ENCODE measurements at places on chromosomes 5 and 9.

DNA sequence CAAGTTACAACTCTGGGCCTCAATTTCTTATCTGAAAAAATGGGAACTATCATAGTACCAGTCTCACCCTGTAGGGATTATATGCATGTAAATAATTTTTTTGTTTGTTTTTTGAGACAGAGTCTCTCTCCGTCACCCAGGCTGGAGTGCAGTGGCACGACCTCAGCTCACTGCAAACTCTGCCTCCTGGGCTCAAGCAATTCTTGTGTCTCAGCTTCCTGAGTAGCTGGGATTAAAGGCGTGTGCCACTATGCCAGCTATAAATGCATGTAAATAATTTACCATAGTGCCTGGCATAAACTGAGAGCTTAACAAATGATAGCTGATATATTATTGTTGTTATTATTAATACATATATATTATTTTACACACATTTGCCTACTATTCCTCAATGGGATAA, 3.0 kb upstream of the ARHGAP26 start:
- DNase-seq = no peak

GRCh38 chr9:72789885-72790284, 163.0 kb downstream of the ALDH1A1 start:
- no peak for DNase-seq

DNA sequence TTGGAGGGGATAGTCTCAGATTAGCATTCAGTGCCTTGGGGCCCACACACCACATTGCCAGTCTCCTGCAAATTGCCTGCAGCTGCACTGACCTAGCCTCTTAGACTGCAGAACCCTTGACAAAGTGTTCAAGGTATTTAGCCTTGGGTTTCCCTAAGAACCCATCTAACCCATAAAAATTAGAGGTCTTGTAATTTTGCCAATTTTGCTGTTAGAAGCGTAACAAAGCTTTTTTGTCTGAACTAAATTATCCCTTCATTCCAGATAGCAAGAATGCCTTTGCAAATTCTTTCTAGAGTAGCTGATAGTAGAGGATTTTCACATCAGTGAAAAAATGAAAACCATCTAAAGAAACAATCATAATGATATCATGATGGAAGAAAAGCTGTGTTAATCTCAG, 74.0 kb upstream of the CCNG1 start:
- no peak for DNase-seq

GRCh38 chr5:125712397-125712796, 710.8 kb upstream of the GRAMD2B start:
- no peak for DNase-seq

DNA sequence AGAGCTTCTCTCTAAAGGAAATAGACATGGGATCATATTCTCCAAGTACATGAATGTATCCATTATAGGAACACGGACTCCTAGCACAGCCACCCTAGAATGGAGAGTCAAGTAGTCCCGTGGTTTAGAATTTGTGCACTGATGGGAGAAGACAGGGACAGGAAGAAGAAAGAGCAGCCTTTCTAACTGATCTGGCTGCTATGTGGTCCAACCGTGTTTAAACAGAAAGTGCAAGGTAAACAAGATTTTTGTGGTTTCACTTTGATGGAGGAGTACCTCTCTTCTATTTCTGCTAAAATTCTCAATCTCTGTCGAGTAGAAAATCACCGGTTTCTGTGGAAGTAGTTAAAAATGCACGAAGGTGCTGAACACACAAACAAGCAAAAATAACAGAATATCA, 171.3 kb downstream of the ST8SIA4 start:
- DNase-seq = no peak

GRCh38 chr9:107175041-107175440, 108.0 kb upstream of the RAD23B start:
- no peak for DNase-seq

DNA sequence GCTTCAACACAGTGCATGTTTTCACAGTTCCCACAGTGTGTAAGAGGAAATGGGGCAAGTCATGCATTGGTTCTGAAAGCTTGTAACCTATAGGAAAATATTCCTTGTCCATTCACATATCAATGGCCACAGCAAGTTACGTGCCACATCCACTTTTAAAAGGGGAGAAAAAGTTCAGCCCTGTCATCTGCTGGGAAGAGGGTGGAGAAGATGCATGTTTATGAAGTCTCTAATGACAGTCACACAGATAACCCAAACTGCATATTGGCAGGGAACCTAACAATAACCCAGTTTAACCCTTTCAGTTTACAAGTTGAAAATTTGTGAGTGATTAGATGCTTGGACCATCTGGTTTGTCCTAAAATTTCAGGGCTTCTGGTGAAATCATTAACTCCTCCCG, 159.3 kb downstream of the MTRR start:
- DNase-seq = no peak

GRCh38 chr5:179969110-179969509, 61.4 kb upstream of the TBC1D9B start:
- DNase-seq = no peak

GRCh38 chr9:17057729-17058128, 77.1 kb upstream of the CNTLN start:
- no peak for DNase-seq

DNA sequence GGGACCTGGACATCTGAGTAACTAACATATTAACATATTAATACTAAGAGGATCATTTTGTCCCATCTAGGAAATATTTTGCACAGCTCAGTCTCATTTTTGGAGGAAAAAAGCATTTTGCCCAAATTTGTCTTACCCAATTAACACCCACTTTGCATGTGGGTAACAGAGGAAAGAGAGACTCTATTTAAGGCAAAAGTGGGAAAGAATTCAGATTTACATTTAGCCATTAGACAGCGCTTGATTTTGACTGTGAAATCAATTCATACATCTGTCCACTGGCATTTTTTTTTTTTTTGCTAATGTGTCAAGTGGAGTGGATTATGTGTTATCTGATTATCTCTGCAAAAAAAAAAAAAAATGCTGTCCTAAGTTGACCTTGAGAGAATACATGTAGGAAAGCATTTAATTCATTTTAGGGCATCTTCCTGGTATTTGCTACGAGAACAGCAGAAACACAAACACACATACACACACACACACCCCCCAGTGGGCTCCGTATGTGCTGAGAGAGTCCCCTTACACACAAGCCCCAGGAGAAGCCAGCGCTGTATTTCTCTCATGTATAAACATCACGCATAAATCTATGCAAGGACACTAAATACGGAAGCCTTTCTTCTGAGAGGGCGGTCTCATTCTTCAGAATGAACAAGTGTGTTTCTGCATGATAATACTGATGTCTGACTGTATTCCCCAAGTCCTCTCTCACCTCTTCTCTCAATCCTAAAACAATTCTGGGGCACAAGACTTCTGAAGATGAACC, 202.0 kb upstream of the KLF9 start:
- no peak for DNase-seq

DNA sequence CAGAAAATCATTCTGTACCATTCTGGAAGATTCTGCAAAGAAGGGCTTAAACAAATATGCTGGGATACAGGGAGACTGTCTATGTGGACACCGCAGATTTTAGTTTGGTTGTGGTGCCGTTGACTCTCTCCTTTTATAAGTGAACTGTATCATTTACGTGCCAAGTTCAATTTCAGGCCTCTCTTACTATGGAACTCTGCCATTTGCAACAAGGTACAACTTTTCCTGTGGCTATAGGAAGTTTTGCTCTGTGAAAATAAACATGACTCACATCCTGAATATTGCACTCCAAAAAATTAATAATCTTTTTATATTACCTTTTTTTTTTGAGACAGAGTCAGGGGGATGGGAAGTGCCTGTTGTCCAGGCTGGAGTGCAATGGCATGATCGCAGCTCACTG, 29.7 kb upstream of the CSNK1G3 start:
- no peak for DNase-seq

DNA sequence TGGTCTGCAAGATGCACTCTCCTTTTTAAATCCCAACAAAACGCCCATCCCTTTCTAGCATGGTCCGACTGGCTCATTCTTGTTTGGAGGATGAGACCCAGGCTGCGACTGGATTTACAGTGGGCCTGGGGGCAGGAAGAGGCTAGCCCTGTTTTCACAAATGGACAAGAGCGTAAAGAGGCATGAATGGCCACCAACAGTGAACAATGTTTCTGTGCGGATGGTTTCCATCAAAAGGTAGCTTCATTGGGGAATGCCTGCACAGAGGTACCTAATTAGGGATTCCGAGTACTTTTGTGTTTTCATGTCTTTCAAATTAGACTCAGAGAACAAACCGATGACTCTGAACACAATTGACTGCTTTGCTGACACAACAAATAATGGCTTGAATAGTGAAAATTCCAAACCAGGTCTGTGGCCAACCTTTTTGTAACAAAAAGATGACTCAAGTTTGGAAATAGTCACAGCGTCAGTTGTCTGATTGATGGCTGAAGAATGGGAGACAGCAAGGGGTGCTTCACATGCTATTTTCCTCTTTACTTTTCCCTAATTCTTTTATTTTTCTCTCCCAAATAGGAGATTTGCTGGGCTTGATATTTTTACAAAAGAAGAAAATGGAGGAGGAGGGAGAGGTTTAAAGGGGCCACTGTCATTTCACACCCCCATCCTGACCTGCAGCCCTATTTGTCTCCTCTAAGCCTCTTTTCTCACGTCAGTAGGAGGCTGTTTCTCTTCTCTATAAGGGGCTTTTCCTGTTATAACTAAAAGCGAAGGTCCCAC, 208.1 kb upstream of the S1PR3 start:
- DNase-seq = no peak

DNA sequence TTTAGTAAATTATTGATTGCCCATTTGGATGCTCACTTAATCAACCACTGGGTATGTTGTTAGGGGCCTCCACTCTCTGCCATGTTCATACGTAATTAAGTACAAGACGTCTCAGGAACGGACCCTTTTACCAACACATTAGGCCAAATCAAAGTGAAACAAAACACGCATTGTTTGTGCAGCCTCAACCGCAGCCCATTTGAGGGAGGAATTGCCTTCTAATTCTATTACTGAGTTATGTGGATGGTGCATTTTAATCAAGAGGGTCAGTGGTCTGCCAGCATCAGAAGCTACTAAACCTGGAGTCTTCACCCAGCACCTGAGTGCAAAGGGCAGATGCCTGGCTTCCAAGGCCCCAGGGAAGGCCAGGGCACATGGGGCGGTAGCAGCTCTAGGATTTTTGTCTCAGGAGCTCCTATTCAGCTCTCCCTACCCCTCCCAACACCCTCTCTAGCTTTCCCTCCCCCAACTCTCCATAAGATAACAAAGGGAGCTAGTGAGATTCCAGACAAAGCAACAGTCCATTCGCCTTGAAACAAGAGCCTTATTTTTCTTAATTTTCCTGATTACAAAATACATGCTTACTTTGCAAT, 7.9 kb upstream of the MED27 start:
- no peak for DNase-seq

DNA sequence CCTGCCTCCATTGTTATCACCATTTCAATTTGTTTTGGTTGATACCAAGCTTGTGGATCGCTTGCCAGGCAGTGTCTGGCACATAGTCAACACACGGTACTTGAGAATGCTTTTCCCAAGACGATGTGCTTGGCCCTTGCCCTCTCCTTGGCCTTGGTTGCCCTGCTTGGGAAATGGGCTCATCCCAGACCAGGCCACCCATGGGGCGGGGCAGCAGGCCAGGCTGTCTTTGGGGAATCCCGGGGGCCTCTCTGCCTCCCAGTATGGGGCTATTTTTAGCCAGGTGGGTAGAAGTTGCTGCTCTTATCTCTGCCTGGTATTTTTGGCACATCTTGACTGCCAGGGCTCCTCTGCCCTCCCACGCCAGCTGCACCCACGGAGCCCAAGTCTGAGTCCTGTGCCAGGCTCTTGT, 49.9 kb downstream of the LMX1B start:
- no peak for DNase-seq

GRCh38 chr9:110006657-110007056, 201.3 kb downstream of the C9orf152 start:
- DNase-seq = no peak

GRCh38 chr5:74188351-74189105, 452.0 kb downstream of the ENC1 start:
- DNase-seq = no peak

- no peak for DNase-seq
Observed at GRCh38 chr9:84339503-84339902, 1.1 kb downstream of the SLC28A3 start.

DNA sequence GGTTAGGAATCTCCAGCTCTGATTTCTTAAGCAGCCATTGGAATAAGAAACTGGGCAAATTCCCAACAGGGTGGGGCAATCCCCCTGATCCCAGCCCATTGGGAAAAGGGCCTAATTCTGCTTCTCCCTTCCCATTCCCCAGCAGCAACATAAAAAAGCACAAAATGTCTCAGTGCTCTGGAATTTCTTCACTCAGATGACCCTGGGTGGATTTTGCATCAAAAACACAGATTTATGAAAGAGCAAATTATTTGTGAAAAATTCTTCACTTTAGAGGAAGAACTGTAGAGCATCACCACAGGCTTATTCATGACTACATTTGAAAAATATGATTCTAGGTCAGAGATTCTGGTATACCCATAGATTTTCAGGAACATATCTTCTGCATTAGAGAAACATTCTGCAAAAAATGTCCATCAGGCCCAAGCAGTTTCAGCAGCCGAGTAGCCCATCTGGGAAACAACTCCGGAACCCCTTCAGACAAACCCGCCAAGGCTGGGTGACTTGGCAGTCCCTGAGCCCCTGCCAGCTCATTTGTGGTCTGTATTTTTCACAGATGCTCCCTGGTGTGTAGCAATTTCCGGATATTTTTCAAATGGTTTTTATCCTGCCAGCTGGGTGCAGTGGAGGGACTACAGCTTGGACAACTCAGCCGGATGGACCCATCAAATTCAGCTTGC, 102.1 kb upstream of the RANBP3L start:
- DNase-seq = no peak

DNA sequence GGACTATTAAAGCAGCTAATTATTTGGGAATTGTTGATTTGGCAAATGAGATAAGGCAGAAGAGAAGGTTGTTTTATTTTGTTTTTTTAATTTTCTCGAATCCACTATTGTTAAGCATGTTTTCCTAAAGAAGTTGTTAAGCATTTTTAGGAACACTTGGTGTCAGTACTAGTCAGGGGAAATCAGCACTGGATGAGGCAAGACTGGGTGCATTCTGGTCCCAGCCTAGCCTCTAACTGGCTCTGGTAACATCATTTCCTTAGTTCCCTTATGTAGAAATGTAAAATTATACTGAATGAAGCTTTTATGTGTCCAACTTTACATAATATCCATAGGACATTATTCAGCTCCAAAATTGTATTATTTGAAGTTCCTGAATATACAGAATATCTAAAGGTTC, 196.1 kb downstream of the PCSK5 start:
- no peak for DNase-seq

GRCh38 chr9:19471737-19472648, 63.2 kb downstream of the ACER2 start:
- DNase-seq = peak; percentile 6

GRCh38 chr5:158116965-158117364, 258.0 kb upstream of the CLINT1 start:
- no peak for DNase-seq

GRCh38 chr5:96795626-96796025, 12.1 kb downstream of the ERAP1 start:
- no peak for DNase-seq

GRCh38 chr9:89695441-89695891, 90.7 kb downstream of the GADD45G start:
- DNase-seq = no peak

- DNase-seq = no peak
Observed at GRCh38 chr5:15627647-15628046, 127.7 kb downstream of the FBXL7 start.

- DNase-seq = no peak
Observed at GRCh38 chr5:81398741-81399140, 4.8 kb upstream of the ACOT12 start.

GRCh38 chr9:18421391-18421790, 52.6 kb upstream of the ADAMTSL1 start:
- no peak for DNase-seq

- DNase-seq = no peak
Observed at GRCh38 chr9:5628183-5628529, 751 bp upstream of the RIC1 start.

GRCh38 chr5:105903069-105903468, 1767.7 kb downstream of the EFNA5 start:
- no peak for DNase-seq

Measured in activated CD4-positive, CD25-positive, alpha-beta regulatory T cell (primary cell).